ENCODE measurements at places on chromosomes 12 and 14. TPM values are rescaled to one million over a fixed set of nuclear protein-coding genes. Genes with fewer than 3 reads are reported as not detected.

- DNase-seq: no peak
These were observed 152.9 kb upstream of the E2F7 start for GRCh38 chr12:77218278-77218677.

DNA sequence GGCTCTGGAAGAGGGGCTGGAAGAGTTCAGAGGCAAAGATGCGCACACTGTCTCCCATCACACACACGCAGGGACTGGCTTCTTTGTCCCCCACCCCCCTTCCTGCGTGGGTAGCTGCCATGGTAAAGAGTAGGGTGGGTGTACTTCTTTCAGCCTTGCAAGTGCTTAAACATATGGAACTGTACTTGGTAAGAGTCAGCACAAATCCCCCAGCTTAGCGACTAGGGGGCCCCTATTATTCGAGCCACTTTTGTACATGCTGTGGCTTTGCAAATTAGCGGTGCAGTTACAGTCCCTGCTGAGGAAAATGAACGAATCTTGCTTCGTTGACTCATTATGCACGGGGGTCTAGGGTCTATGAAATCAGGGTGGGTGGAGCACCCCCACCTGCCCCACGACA, 123.8 kb downstream of the AACS start:
- no peak for DNase-seq

DNA sequence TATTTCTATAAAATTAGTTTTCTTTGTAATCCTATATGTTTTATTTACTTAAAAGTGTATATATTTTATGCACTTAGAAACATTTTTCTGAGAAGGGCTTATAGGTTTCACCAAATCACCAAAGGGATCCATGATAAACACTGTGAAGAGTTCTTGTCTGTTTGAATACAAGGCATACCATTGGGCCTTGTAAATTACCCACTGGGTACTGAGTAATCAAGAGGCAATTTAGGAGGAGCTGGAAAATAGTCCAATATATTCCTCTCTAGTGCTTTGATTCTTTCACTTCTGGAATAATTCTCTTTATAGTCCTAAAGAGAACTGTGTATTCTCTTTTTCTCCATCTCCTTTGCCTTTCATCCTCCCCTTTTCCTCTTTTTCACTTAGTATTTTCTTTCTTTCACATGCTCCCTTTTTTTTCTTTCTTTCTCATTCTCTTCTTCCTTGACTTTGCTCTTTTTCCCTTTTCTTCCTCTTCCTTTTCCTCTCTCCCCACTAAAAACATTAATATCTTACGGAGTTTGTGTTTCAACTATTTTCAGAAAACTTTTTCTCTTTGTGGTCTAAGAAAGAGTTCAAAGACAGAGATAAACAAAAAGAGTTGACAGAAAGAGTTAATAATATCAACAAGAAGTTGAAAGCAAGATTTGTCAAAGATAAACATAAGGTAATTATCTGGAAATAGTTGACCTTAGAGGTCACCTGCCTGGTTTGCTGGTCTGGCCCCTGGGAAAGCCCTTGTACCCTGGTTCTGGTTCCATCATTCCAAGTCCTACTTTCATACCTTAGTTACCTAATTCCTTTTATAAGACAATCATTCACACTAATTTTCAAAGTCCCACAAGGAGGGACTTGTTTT, 435.3 kb downstream of the RAD51B start:
- no peak for DNase-seq

GRCh38 chr14:55103971-55104954, 24.8 kb upstream of the LGALS3 start:
- DNase-seq: no peak

- no peak for DNase-seq
These were observed 72.4 kb upstream of the GZMB start for GRCh38 chr14:24706351-24706750.

DNA sequence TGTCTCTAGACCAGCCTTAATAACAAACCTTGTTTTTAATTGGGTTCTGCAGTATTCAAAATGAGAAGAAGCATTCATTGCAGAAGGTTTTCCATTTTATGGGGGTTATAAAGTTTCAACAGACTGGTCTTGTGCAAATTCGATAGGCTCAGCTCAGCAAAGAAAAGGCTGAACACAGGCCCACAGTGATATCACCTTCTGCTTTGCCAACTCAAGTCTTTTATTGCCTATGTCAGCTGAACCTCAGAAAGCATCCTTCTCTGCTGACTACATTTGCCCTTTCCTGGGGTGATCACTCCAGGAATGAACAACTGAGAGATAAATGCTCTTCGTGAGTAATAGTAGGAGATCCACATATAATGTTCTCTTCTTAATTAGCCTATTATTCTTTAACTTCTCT, 134.5 kb upstream of the CCDC175 start:
- DNase-seq: no peak

DNA sequence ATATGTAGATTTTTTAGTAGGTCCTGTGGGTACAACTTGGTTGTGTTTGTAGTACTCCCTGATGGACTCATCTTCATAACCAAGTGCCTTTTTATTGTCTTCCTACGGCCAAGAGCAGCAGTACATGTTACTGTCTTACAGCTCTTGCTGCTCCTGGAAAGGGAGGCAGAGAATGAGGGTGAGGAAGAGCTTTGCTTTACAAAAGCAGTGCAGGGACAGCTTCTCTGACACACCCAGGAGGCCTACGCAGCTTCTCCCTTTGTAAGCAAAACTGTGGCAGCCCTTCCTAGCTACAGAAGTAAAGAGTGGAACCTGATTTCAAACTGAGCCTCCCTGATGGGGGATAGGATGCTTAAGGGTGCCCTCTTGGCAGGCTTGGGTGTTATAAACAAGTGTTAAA, 18.6 kb downstream of the MYRFL start:
- DNase-seq: no peak

GRCh38 chr12:66851134-66851533, 172.3 kb upstream of the GRIP1 start:
- DNase-seq: no peak

DNA sequence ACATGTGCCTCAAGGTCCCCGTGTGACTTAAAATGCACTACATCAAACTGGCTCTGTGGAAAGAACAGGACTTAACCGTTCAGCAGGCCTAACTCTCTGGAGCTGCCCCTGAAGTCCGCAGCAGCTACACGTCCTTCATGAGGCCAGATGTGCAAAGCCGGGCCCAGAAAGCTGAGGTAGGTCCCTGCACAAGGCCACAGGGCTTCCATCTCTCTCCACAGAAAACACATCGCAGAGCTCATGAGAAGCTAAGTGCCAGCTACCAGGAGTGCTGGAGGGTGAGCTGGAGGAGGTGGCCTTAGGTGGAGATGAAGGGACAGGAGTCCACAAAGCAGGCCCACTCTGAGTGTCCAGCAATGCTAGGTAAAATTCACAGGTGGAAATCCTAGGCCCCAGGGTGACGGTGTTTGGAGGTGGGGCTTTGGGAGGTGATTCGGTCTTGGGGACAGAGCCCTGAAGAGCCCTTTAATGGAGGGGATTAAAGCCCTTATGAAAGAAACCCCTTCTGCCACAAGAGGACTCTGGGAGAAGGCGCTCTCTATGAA, 52.4 kb downstream of the VCPKMT start:
- DNase-seq: no peak

DNA sequence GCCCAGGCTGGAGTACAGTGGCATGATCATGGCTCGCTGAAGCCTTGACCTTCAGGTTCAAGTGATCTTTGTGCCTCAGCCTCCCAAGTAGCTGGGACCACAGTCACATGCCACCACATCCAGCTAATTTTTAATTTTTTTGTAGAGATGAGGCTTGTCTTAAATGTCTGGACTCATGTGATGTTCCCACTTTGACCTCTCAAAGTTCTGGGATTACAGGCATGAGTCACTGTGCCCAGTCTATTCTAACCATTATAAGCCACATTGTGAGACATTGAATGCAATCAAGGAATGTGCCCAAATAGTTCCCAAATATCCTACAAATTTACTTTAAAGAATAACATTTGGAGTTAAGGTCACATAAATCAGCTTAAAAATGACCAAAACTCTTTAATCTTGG, 130.7 kb upstream of the ARID2 start:
- DNase-seq: no peak

DNA sequence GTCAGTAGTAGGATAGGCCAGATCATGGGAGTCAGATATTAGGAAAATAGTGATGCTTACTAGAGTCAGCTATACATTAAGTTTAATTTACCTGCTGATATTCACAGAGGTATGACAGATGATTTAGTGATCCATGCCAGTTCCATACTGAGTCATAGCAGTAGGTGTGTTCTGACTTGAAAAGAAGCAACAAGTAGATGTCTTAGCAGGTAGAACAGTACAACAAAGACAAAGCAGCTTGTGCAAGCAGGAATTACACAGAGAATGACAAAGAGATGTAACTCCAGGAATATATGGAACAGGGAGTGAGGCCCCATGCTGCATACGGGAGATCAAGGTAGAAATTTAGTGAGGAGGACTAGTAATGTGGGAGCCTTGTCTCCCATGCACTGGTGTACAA, 556.9 kb downstream of the SLC16A7 start:
- no peak for DNase-seq

GRCh38 chr12:100767950-100768349, 26.6 kb upstream of the ANO4 start:
- no peak for DNase-seq

- DNase-seq: no peak
These were observed 17.8 kb upstream of the MCRS1 start for GRCh38 chr12:49585477-49586459.

DNA sequence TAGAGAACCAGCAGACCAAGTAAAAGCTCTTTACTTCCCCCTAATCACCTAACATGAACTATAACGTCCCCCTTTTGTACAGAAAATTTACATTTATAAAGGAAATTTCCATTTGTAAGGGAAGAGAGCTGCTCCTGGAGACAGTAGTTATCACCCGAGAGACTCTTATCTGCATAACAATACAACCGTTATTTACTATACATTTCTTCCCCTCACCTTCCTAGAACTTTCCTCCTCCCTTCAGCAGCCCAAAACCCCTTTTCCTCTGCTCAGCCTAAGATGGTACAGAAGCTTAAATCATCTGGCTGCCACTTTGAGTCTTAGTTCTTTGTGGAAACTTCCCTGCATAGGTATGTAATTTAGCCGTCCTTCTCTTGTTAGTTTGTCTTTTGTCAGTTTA, 40.4 kb upstream of the ETV6 start:
- no peak for DNase-seq

DNA sequence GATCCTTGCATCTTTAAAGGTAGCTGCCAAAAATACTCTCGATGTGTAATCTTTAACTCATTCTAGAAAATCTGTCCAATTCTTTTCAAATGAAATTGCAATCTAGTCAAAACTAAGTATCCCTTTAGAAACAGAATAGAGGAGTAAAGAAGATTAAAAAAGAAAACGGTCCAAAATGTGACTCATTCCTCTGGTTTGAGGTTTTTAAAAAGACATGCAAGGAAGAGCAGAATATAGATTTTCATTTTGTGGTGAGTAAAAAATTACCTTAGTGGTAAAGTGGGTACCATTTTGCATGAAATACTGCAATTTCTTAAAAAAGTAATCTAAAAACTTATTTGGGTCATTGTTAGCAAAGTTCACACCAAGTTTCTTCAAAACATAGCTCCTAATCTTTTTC, 108.4 kb downstream of the BRMS1L start:
- DNase-seq: no peak

- peak; percentile 84 for DNase-seq
These were observed 4.6 kb downstream of the MTRFR start for GRCh38 chr12:123237646-123238329.

- no peak for DNase-seq
These were observed 308.7 kb upstream of the DDHD1 start for GRCh38 chr14:53461858-53462257.

DNA sequence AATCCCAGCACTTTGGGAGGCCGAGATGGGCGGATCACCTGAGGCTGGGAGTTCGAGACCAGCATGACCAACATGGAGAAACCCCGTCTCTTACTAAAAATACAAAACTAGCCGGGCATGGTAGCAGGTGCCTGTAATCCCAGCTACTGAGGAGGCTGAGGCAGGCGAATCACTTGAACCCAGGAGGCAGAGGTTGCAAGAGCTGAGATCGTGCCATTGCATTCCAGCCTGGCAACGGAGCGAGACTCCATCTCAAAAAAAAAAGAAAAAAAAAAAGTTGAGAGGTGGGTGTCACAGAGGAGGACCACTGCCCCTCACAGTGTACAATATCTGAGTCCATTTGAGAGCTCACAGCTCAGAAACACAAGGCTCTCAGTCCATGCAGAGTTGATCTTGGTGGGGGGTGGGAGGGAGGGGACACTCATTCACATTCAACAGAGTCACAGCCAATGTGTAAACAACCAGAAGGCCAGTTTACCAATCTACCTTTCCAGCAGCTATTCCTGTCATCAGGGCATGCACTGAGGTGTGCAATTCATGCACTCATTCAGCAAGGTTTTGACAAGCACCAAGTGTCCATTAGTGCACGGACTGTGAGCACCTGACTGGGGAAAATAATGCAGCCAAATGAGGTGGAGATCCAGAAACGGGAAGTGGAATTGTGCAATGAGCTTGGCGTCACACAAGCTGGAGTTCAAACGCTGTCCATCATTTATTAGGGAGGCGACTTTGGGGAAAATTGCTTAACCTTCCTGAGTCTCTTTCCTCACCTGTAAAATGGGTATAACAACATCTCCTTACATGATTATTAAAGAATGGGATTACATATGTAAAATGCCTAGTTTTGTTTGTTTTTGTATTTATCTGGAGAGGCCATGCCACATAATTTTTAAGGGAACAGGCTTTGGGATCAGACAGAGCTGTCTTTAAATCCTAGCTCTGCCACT, 4.4 kb upstream of the EIF5 start:
- peak; percentile 14 for DNase-seq

- DNase-seq: no peak
These were observed 145.4 kb downstream of the TMTC2 start for GRCh38 chr12:82832096-82832495.

DNA sequence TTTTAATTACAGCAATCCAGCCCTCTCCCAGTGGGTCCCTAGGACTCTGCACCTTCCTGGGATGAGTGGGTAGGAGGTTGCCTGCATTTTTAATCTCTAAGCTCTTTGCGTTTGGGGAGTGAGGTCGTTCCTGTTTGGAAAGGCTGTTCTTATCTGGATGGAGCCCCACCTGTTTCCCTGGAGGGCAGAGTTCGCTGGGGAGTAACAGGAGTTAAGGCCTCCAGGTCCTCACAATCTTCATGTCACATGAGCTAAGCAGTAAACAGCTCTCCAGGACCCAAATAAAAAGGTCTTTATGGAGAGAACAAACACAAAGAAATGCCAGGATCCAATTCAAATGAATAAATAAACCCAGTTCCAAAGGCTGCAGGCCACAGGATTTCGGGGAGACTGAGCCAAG, 56.0 kb upstream of the RFLNA start:
- DNase-seq: no peak

- no peak for DNase-seq
These were observed 35.6 kb downstream of the ANO4 start for GRCh38 chr12:100830003-100830795.

Gene OTOGL
- total RNA-seq: 0.44 TPM

Gene GALNT8
- 0.20 TPM for total RNA-seq

Gene PTPRQ
- not detected for total RNA-seq

Gene FGF6
- total RNA-seq: not detected

Gene MAP1LC3B2
- 0.65 TPM for total RNA-seq

Gene LGALS3
- 96.8 TPM for total RNA-seq

Gene CLEC1A
- 12.5 TPM for total RNA-seq

Gene NOXRED1
- 0.20 TPM for total RNA-seq

Gene PDZRN4
- not detected for total RNA-seq

Gene POC1B
- total RNA-seq: 13.1 TPM

Gene CHGA
- total RNA-seq: not detected

Gene IL31
- total RNA-seq: not detected

Gene TMEM119
- total RNA-seq: not detected

Gene KCNK10
- total RNA-seq: not detected

Gene IRAK3
- 8.5 TPM for total RNA-seq

Gene SYCP3
- not detected for total RNA-seq

Measured in lung microvascular endothelial cell (primary cell).